ENCODE measurements at places on chromosomes 2 and 18.

GRCh38 chr2:122705746-122706145 lies 950.3 kb downstream of the TSN start:
- no peak for DNase-seq

- no peak for DNase-seq
Measured at GRCh38 chr2:177058747-177059146, 153.8 kb upstream of the HNRNPA3 start.

DNA sequence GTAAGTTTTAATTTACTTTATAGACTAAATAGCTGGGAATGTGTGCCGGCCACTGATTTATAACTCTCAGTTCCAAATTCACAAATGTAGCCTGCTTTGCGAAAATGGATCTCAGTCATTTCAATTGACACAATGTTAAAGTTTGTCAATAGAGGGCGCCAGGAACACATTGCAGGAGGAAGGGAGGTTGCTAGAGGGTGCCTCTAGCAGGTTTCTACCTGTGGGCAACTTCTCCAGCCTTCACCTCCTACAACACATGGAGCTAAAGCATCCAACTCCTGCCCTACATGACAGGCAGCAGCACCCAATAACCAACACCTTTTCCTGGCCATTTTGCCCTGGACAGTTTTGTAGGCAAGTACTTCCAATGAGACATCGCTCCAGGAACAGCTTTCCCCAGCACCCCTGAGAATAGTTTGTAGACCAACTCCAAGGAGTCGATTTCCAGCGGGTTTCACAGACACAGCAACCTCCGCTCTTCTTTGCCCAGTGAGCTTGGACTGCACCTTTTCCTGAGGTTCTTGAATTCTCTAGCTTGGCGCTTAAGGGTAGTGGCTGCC lies 784.8 kb upstream of the CDH2 start:
- DNase-seq = peak; percentile 5

- DNase-seq = no peak
Measured at GRCh38 chr2:43152741-43153647, 73.4 kb downstream of the ZFP36L2 start.

DNA sequence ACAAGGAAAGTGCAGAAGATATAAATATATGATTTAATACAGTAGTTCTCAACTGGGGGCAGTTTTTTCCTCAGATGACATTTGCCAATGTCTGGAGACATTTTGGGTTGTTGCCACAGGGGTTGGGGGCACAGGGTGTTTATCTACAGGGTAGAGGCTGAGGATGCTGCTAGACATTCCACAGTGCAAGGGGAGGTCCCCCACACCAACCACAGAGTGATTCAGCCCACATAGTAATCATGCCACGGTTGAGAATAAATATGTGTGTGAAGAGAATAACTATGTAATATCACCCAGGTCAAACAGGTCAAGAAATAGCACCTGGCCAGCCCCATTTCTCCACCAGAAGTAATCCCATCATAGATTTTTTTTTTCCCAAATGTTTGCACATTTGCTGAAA lies 17.9 kb downstream of the DYSF start:
- no peak for DNase-seq

- peak; percentile 15 for DNase-seq
Measured at GRCh38 chr2:239269173-239269885, 131.5 kb downstream of the HDAC4 start.

Measured in MV-4-11 (cell line).